Left renal pelvis (tissue), 4 donors: ENCODE measurements at places on chromosomes 2 and 18.
A peak's percentile ranks its signal among the peaks of the same experiment; 100 is the strongest.

DNA sequence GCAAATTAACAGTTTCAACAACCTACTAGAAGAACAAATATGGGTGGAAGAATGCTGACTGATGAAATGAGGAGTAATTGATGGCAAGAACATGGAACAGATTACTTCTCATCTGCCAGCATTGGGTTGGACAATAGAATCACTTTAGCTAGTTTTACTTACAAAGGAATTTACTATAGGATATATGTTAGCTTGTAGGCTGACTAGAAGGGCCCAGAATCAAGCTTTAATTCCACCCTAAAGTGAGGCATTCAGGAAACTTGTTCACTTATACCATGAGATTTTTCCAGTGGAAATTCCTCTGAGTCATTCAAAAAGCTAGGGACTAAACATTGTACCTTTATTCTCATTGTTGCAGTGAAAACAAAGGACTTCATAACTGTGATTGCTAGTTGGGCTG is 5.0 kb upstream of the ZSWIM2 start:
- DNase-seq, result no peak

GRCh38 chr2:234796045-234796591 is 155.7 kb upstream of the SH3BP4 start:
- peak; percentile 41 for DNase-seq

DNA sequence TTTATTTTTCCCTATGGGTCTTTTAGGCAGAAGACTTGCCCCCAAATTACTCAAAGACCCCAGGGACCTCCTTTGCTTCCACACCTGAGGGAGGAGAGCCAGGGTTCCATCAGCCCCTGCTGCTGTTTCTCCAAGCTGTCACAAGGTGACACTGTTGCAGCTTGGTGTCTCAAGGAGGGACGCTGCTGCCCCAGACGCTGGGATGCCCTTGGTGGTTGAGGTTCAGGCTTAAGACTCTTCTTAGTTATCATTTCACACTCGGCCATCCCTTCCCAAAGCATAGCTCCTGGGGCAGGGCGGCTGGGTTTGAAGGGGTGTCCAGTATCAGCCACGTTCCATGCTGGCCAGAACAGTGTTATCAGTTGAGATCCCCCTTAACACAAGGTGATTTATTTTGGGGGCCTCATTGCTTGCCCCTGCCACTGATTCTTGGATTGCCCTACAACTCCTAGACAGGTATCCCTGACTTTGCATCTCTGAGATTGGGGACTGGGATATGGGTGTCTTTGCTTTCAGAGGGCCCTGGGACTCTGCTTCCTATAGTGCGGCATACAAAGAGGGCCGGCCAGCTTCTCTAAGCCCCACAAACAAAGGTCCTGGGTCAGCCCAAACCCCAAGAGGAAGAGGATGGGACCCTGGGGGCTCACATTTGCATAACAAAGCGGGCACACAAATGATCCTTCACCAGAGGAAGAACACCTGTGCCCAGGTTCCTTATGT is 22.7 kb downstream of the GPR55 start:
- DNase-seq, result no peak

GRCh38 chr2:24375349-24376087 is 15.2 kb upstream of the ITSN2 start:
- no peak for DNase-seq

GRCh38 chr2:200461846-200462710 is 47.8 kb downstream of the KCTD18 start:
- DNase-seq, result no peak

DNA sequence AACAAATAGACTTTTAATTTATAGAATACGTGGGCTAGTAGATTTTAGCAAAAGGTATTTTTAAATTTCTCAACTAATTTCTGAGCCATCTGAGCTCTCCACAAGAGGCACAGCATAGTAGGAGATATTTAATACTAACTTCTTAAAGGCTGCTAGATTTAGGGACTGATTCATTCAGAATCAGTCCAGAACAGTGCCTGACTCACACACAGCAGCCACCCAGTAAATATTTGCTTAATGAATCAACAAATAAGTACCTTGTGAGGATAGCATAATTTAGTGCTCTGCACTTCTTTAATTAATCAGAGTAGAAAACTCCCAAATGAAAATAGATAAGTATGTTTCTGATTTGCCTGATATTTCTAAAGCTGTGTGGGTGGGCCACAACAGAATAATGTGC is 35.6 kb upstream of the SYT4 start:
- no peak for DNase-seq

- no peak for DNase-seq
These were observed 58.7 kb downstream of the AFTPH start for GRCh38 chr2:64582774-64583340.

DNA sequence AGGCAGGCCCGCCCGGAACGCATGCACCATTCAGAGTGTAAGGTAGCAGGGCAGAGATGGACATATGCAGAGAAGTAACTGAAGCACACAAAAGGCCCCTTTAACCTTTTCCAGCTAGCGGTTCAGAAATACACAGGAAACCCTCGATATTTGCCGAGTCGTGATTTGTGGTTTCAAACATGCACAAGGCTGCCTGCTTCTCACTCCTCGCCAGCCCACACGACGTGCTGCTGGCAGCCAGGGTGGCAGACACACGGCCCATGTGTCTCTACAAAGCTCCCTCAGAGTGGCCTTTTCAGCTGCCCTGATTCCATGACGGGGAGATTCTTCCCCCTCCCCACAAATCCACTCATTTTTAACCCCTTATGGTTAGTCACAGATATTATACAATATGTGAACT is 23.6 kb downstream of the ZBTB7C start:
- DNase-seq, result no peak

DNA sequence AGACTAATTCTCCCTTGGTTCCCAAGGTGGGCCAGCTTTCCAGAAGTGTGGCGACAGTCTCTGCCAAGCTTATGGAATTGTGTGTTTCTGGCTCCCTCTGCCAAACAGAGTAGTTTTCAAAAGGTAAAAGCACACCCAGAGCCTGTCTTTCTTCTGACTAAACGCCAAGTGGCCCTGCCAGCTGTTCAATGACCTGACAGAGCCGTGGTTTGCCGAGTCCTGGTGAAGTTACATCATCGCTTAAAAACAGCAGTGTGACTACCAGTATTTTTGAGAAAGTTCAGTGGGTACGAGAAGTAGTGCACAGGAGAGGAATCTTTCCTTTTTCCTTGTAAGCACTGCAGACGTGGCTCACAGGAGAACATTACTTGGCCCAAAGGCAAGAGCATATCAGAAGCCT is 1.9 kb downstream of the PER2 start:
- DNase-seq, result no peak

GRCh38 chr2:158907926-158908456 is 60.4 kb upstream of the TANC1 start:
- no peak for DNase-seq

DNA sequence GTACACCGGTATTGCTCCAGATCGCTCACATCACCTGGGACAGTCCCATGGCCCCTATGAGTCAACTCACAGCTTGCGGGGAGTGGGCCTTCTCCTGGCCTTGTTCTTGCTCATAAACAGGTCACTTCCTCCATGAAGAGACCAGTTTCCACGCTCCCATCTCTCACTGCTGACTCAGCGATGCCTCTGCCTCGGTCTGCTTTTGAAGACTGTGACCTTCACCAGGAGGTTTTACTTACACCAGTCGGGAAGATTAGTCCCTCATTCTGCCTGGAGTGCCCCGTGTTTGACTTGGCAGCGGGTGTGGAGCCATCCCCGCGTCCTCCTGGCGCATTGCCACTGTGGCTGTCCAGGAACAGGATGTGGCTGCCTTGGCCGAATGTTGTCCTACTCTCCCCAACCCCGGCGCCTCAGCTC is 159.8 kb downstream of the RHBDD1 start:
- DNase-seq, result no peak

DNA sequence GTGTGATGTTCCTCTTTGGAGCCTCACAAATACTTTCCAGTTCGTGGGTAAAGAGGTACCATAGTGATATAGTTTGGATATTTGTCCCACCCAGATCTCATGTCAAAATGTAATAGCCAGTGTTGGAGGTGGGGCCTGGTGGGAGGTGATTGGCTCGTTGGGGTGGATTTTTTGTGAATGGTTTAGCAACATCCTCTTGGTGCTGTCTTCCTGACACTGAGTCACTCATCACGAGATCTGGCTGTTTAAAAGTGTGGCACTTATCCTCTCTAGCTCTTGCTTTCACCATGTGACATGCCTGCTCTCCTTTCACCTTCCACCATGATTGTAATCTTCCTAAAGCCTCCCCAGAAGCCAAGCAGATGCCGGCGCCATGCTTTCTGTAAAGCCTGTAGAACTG is 3.0 kb upstream of the CCDC93 start:
- DNase-seq, result no peak

DNA sequence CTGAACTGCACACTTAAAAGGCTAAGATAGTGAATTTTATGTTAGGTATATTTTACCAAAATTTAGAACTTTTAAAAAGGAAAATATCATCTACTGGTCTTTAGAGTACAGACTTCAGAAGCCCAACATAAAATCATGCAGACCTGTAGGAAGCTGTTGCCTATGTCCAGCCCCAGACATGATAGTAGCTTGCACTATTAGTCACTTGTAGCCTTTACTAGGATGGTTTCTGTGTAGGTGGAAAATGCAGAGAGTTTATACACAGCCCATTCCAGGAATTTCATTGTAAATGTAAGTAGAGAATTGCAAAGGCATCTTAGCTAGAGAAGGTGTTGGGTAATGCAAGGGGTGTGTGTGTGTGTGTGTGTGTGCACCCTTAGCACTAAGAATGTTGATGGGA is 640.2 kb downstream of the RNF144A start:
- DNase-seq, result no peak

GRCh38 chr18:50806208-50806616 is 13.6 kb downstream of the MRO start:
- DNase-seq, result no peak

DNA sequence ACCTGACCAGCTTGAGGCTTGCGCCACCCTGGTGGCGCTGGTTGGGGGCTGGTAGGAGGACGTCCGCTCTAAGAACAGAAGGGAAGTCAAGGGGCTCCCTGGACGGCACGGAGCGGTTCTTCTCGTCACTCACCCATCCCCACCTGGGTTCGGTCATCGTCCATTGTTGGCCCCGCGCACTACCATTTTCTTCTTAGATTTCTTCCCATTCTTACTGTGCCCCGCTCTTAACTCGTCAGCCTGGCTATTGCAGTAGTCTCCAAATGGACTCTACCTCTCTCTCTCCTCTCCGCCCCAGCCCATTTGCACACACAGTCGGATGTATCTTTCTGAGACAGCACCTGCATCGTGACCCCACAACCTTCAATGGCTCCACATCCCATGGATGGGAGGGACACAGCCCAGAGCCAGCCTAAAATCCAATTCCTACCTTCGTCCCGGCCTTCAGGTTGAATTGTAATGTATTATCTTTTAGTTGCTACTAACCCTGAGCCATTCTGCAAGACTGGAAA is 814 bp upstream of the RAB1A start:
- DNase-seq, result no peak

- DNase-seq, result no peak
These were observed 38.4 kb downstream of the TCF4 start for GRCh38 chr18:55549474-55550104.

GRCh38 chr2:132515010-132515409 is 98.4 kb downstream of the GPR39 start:
- DNase-seq, result no peak

DNA sequence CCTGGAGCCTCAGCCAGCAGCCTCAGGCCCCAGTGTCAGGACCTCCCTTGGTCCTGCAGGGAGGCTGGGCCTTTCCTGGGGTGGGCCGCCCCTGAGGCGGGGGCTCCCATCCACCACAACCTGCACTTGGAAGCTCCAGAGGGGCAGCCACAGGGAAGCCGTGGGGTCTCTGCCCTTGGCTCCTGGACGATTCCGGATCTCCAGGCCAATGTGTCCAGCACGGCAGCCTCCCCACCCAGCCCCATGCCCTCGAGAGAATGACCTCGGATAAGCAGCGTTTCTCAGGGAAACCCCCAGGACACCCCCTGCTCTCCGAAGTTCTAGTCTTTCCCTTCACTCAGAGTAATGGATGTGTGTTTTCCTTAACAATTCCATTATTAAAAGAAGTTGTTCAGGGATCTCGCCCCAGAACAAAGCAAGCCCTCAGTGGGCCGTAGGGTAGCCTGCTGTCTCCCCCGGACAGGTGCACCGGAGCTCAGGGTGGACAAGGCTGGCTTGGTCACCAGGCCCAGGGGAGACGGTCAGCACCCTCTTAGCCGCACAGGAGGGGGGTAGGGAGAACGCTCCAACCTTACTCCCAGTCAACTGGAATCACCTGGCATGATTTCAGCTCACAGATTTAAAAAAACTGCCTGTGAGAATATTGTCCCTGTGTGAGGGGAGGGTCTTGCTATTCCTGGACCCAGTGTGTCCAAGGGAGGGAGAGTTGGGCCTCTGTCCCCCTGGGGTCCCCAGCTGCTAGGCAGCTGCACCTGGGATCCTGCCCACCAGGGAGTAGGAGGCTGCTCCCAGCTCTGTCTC is 72.2 kb upstream of the OTOS start:
- no peak for DNase-seq

- no peak for DNase-seq
These were observed 122.5 kb downstream of the SOCS6 start for GRCh38 chr18:70411307-70411706.

GRCh38 chr18:23740105-23740830 is 51.0 kb downstream of the LAMA3 start:
- DNase-seq, result no peak

DNA sequence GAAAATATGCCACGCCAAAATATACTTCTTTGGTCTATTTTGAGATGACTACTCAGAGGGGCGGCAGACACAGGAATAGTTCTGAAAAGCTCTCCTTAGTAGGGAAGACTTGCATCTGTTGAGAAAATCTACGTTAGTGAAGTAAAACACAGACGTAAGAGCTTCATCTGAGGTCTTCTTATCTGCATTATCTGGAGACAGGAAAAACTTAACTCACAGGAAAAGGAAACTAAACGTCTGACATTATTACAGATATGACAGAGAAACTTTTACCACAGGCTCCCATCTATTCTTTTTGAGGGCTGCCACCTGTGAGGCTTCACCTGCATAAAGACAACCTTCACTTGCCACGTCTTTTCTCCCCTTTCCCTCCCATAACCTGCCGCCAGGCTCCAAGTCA is 1295.7 kb downstream of the LRP1B start:
- DNase-seq, result no peak

DNA sequence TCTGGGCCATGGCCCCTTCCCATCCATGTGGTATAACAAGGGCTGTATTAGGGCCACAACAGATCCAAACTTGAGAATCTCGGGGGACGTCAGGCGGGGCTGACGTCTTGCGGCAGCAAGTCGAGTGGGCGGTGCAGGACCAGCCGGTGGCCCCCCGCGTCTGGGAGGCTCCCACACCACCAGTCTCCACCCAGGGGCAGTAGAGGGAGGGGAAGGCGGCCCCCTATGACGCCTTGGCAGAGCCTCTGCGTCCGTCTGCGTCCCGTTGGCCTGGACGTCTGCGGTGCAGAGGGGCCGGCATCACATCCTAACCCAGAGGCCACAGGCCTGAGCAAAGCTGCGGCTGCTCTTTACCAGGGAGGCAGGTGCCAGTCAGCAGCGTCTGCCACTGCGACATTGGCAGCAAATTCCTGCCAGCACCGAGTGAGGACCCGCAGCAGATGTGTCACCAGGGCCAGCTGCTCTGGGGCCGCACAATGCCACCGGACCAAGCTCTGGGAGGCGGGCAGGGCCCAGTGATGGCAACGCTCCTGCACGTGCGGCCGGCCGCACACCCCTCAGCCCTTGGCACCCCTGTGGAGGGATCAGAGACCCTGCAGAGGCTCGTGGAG is 73.8 kb downstream of the KCNG2 start:
- DNase-seq, result no peak
